ENCODE measurements at places on chromosomes 6 and 20. TPM values are rescaled to one million over a fixed set of nuclear protein-coding genes. Genes with fewer than 3 reads are reported as not detected.

NKX2-2 gene
- total RNA-seq: not detected

RAB32 gene
- 79.6 TPM for total RNA-seq

LY6G6C gene
- total RNA-seq: not detected

METTL24 gene
- total RNA-seq: not detected

DPM1 gene
- 73.3 TPM for total RNA-seq

ASIP gene
- not detected for total RNA-seq

ENPP5 gene
- total RNA-seq: not detected

HLA-DQB1 gene
- total RNA-seq: not detected

HRH3 gene
- not detected for total RNA-seq

OOEP gene
- not detected for total RNA-seq

PLCB1 gene
- total RNA-seq: 43.8 TPM

POU5F1 gene
- not detected for total RNA-seq

TRPC4AP gene
- total RNA-seq: 105 TPM

APCDD1L gene
- total RNA-seq: 0.38 TPM

C6orf132 gene
- total RNA-seq: 0.65 TPM

MATN4 gene
- not detected for total RNA-seq

ASXL1 gene
- total RNA-seq: 66.8 TPM

CGA gene
- total RNA-seq: not detected

PTP4A1 gene
- 35.8 TPM for total RNA-seq

DBNDD2 gene
- 4.9 TPM for total RNA-seq

MEP1A gene
- total RNA-seq: not detected

PTCRA gene
- total RNA-seq: not detected

PAX1 gene
- total RNA-seq: not detected

CAPN11 gene
- total RNA-seq: 0.65 TPM

TINAG gene
- total RNA-seq: not detected

POM121L2 gene
- total RNA-seq: not detected

SLC17A3 gene
- total RNA-seq: not detected

FOXS1 gene
- 1.3 TPM for total RNA-seq

PMEPA1 gene
- 25.2 TPM for total RNA-seq

KCNK16 gene
- not detected for total RNA-seq

THEMIS gene
- total RNA-seq: not detected

RALGAPA2 gene
- 34.3 TPM for total RNA-seq

BANF2 gene
- total RNA-seq: not detected

ZNF343 gene
- total RNA-seq: 7.4 TPM

GSTA3 gene
- not detected for total RNA-seq

GJA10 gene
- not detected for total RNA-seq

Measured in vein endothelial cell (primary cell).